ENCODE measurements at places on chromosomes 2 and 18.

DNA sequence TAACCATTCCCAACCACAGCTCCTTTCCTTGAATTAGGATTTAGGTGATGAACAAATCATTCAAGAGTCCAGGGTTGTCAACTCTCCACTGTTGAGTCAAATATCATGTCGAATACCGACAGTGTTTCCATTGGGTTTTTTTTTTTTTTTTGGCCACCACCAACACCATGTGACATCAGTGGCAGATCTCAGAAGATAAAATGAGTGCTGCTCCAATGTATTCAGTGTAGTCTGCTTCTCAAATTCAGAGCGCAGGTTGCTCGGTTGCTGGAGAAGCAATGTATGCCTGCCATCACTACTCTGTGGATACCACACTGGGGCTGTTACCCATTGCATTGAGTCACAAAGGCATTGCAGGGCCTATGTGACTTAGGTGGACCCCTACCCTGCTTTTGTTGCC lies 10.8 kb upstream of the ATL2 start:
- DNase-seq, result no peak

DNA sequence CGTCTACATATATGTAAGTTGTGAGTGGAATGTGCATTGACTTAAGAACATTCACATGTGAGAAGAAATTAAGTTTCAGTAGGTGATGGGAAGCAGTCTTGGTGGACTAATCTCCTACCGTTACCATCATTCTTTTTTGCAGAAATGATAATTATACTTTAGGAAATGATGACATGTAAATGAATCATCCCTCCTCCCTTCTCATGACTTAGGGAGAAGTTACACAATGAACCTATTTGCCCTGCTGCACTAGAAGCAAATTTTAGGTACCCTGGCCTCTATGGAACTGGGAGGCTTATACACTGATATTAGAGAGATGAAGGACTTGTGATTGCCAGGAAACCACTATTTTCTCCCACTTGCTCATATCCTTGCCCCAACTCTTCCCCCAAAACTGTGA lies 214.2 kb downstream of the CALCRL start:
- no peak for DNase-seq

- no peak for DNase-seq
These were observed 250 bp upstream of the CHST10 start for GRCh38 chr2:100417711-100418124.

- DNase-seq, result no peak
These were observed 1206.0 kb upstream of the ZEB2 start for GRCh38 chr2:145725876-145726275.

Measured in Panc1 (cell line).